ENCODE measurements at places on chromosomes 1 and 21. TPM values are rescaled to one million over a fixed set of nuclear protein-coding genes. Genes with fewer than 3 reads are reported as not detected.

Gene CHD5
- total RNA-seq: 16.9 TPM

Gene GPR161
- 19.5 TPM for total RNA-seq

Gene ITLN1
- total RNA-seq: not detected

Gene FABP3
- total RNA-seq: 23.8 TPM

Gene LAMC1
- 474 TPM for total RNA-seq

Gene GNAT2
- not detected for total RNA-seq

Data from esophagus muscularis mucosa (tissue), 4 donors.